ENCODE measurements at places on chromosomes 11 and 22.
A peak's percentile ranks its signal among the peaks of the same experiment; 100 is the strongest.

DNA sequence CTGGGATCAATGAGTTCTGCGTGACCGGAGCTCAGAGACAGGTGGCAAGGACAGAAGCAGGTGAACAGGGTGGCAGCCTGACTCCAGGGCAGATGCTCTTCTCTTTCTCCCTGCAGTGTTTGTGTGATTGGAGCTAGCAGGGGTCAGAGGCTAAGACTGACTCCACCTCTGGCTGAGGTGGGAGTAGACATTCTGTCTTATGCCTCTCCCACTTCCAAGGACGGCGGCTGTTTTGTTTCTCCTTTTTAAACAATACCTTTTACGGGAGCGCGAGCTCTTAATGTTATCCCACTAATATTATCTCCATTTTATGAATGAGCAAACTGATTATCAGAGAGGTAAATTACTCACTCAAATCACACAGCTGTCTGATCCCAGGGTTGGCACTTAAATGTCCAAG is 323.7 kb downstream of the MIAT start:
- DNase-seq, result peak; percentile 53

DNA sequence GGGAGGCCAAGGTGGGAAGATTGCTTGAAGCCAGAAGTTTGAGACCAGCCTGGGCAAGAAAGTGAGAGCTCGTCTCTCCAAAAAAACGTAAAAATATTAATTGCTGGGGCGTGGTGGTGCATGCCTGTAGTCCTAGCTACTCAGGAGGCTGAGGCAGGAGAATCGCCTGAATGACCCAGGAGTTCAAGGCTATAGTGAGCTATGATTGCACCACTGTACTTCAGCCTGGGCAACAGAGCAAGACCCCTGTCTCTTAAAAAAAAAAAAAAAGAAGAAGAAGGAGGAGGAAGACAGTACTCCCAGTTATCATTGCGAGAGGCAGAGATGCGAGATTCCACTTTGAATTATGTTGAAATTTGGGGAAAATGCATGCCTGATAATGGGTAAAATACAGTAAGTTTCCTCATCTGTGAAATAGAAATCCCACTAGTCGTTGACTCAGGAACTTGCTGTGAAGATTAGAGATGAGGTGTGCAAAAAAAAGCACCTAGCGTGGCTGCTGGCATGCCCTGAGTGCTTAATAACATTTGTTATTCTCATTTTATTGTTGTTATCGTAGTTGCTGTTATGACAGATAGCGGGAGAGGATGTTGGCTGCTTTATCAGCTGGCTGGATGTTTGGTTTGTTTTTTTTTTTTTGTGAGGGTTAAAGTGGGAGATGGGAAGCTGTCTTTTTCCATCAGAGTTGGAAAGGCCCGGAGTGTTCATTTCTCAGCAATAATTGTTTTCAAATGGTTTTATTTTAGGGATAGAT is 33.4 kb downstream of the BCR start:
- DNase-seq, result no peak

DNA sequence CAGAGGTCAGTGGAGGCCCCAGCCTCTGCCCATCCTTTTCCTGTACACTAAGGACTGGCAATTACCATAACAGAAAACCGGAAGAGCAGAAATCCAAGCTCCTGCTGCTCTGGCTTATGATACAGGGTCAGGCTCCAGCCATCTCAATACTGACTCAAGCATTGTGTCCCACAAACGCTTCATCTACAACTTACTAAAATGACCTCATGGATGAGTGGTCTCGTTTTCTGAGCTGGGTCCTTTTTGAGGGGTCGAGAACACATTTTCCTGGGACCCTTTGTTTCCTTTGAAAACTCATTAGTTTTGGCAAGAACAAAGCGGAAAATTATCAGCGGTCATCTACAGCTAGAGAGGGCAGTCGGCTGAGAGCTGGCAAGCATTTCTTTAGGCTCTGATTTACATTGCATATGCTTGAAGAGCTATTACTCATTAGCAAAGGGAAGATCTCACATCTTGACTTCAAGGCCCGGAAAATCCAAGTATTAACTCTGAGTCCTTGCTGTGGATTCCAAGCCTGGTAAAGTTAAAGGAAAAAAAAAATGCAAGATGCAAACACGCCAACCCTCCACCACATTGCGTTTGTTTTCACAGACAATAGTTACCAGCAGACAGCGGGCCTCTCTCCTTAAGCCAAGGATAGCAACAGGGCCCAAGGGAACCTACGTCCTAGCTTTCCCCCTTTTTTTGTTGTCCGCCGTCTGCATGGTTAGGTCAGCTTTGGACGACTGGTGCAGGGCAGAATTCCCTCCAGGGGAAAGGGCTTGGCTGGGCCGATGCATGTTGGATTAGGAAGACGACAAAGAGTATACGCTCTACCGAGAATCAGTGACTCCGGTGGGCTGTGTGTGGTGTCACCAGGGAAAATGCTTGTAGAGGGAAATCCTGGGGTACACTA is 1.8 kb downstream of the TESMIN start:
- no peak for DNase-seq

DNA sequence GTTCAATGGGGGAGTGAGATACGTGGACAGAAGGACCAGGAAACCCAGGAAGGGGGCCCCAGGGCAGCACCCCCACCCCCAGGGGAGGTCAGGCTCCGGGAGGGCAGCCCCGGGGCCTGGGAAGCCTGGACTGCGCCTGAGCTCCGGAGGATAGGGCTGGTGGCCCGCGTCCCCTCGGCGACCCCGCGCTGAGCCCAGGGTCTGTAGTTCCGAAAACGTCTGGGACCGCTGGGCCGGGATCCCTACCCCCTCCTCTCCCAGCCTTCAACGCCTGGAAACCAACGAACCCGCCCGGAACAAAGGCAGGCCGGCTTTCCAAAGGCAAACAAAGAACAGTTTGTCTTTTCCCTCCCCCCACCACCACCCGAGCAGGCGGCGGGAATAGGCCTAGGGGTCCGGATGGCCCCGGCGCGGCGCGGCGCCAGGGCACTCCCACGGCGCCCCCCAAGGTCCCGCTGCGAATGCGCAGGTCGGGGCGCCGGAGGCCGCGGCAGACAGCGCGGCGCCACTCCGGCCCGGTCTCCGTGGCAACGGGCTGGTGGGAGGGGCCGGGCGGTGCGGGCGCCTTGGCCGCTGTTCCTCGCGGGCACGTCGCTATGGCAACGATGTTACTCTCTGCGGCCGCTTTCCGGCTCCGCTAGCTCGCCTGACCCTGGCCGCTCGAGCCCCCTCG is 58.5 kb downstream of the IGLL1 start:
- peak; percentile 91 for DNase-seq

- no peak for DNase-seq
Observed at GRCh38 chr11:10375280-10375971, 70.6 kb downstream of the ADM start.

DNA sequence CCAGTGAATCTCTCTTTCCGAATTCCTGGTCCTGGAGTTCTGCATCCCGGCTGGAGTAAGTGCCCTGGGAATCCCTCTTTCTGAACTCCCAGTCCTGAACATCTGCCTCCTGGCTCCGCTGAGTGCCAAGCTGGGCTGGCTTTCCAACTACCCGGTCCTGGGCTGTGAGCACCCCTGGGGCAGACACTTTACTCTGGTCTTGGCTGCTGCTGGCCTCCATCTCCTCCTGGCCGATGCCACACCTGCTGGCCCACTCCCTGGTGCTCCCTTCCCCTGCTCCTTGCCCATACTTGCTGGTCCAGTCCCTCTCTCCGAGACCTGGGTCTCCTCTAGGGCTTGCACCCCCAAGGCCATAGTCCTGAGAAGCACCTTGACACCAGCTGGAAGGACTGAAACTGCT is 14.7 kb downstream of the TNKS1BP1 start:
- no peak for DNase-seq

DNA sequence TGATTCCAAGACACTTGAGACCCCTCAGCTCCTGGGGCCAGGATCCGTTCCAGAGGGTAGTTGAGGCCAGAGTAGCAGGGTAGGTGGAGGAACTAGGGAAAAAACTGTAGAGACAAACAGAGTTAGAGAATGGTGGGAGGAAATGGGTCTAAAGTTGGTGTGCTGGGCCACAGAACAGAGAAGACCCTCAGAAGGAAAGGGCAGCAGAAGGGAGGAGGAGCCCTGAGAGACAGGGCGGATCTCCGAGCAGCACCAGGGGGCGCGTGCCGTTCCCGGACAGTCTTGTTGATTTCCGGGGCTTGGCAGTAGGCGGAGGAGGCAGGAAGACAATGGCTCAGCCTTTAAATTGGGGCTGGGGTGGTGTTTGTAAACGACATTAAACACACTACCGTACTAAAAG is 2.4 kb upstream of the CECR2 start:
- no peak for DNase-seq

DNA sequence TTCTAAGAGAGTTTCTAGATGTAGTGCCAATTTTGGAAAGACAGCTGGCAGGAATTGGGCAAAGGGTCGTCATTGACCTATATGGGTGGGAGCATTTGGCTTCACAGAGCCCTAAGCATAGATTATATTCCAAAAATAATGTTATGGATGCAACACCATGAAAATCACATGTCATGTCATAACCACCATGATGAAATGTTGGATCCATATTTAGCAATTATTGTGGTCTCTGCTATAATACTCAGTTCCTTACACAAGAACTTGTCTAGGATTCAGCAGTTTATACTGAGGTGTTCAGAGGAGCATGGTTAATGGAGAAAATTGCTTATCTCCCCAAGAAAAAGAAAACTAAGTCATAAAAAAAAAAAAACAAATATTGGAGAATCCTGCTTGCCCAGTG is 31.6 kb downstream of the NTM start:
- DNase-seq, result no peak

GRCh38 chr11:28976012-28976800 is 868.0 kb downstream of the METTL15 start:
- DNase-seq, result no peak

- DNase-seq, result no peak
Observed at GRCh38 chr11:1493650-1494244, 7.2 kb upstream of the MOB2 start.

DNA sequence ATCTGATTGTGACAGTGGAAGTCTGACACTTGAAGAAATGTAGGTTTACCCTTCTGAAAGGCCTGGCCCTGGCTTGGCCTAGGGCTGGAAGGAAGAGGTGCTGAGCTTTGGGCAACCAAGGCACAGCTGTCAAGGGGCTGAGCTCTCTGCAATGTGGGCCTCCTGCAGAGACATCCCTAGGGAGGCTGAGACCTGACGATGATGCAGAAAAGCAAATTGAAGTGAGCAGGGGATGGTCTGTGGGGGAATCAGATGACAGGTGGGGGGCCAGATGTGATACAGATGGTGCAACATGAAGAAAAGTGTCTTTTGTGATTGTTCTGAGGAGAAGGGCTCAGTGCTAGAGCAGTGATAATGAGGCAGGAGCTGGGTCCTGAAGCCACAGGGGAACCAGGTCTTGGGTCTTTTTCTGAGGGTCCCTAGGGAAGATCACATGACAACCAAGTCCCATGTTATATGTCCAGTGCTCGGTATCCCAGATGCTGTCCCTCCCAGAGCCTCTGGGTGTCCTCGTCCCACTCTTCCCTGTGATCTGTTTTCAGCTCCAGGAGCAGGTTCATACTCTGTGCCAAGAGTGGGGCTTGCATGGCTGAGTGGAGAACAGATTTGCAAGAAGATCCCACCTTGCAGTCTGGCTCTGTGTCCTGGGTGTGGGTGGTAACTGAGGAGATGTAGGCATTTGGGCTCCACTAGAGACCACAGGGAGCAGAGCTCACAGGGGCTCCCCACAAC is 79.9 kb upstream of the VPREB1 start:
- DNase-seq, result peak; percentile 97

DNA sequence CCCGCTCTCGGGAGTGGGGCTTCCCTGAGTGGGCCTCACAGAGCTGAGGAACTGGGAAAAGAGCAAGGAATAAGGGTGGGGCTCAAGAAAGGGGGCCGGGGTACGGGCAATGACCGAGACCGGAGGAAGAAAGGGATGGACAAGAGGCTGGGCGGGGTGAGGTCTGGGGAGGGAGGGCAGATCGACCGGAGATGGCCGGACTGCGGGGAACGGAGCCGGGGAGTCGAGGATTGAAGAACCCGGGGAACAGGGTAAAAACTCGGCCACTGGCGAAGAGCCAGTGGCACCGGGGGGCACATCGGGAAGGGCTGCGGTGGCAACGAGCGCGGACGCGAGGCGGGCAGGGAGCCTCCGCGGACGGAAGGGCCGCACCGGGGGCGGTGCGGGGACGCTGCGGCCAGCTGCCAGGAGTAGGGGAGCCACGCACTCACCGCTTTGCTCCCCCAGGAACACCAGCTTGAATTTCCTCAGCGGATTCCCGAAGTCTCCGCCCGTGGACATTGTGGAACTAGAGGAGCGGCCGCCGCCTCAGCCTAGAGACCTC is 667 bp downstream of the RAB6A start:
- no peak for DNase-seq

DNA sequence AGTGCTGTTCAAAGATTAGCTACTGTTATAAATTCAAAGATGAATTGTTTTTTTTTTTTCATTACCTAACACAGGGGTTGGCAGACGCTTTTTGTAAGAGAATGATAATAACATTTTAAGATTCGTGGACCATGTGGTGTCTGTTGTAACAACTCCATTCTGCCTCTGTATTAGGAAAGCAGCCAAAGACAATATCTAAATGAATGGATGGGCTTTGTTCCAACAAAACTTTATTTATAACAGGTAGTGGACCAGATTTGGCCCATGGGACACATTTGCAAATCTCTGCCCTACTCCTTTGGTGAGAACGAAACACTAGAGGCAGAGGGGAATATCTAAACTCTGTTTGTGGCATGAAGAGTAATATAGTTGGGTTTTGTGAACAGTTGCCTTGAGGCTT is 83.6 kb upstream of the BLID start:
- DNase-seq, result no peak

- no peak for DNase-seq
Observed at GRCh38 chr11:78295991-78296930, 107.5 kb downstream of the USP35 start.

DNA sequence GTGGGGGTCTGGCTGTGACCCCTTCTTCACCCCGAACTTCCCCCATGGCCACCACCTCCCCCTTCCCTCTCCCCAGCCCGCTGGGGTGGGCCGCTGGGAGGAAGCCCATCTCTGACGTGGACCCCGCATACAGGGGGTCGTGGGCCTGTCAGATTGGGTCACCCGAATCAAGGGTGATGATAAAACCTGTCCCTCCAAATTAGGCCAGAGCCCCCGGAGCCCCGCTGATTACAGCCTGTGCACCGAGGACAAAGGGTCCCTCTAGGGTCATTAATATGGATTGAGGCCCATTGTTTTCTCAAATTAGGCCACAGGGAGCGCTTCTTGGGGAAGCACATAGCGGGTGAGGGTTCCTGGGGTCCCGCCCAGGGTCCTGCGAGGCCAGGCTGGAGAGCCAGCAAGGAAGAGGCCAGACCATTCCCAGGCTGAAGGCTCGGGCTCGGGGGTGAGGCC is 4.9 kb upstream of the LINC01488 start:
- DNase-seq, result no peak

DNA sequence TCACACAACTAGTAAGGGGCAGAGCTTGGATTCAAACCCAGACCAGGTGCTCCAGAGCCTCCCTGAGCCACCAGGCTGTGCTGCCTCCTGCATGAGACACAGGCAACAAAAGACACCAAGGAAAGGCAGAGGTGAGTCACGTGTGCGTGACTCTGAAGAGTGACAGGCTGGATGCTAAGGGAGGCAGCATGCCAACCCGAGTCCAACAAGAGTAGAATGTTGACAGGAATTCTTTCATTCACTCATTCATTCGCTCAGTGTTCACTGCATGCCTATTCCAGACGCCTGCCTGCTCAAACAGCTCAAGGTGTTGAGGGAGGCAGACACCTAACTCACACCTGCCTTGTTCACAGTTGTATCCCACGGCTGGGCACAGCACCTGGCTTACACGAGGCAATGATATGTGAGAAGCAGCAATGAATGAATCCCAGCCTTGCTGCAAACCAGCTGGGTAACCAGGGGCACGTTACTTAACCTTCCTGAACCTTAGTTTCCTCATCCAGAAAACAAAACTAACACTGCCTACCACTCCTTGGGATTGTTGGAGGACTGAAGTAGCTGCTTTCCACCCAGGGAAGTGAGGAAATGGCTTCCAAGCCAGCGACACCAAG is 73.8 kb upstream of the ARFGAP3 start:
- no peak for DNase-seq
